ENCODE measurements at places on chromosomes 11 and 22.

GRCh38 chr22:48106715-48107259 lies 1344.3 kb downstream of the TBC1D22A start:
- DNase-seq = no peak

DNA sequence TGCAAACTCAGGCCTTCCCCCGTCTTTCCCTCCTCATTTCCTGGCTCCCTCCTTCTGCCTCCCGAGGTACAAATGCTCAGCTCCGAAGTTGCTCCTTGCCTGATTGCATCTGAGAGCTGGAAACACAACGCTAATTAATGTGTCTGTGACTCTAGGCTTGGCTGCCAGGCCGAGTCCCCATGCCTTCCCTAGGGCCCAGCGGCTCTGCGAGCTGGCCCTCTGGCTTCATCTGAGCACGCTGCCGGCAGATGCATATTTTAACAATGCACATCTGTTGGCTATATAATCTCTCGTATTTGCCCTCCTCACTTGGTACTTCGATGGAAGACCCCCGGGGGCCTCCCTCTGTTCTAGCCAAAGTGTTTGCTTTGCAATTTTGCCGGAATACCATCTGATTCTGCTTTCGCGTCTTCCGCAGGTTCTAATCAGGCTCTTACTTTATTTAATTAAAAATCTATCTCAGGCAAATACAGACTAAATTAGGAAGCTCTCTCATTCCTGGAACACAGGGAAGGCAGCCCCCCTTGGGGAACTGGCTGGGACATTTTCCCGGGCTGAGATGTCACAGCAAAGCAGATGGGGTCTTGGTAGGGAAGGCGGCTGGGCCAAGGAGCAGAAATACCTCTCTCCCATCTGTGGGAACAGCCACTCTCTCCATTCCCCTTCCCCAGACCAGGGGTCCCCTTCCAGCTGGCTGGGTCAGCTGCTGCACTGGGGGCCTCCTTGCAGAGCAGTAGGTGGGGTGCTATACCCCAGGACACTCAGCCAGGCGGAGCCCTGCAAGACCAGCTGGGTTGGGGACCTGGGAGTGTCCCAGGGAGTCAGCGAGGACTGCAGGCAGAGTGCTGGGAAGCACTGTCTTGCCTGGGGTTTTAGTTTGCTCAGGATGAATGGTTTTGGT lies 162.8 kb downstream of the ST3GAL4 start:
- DNase-seq = no peak

DNA sequence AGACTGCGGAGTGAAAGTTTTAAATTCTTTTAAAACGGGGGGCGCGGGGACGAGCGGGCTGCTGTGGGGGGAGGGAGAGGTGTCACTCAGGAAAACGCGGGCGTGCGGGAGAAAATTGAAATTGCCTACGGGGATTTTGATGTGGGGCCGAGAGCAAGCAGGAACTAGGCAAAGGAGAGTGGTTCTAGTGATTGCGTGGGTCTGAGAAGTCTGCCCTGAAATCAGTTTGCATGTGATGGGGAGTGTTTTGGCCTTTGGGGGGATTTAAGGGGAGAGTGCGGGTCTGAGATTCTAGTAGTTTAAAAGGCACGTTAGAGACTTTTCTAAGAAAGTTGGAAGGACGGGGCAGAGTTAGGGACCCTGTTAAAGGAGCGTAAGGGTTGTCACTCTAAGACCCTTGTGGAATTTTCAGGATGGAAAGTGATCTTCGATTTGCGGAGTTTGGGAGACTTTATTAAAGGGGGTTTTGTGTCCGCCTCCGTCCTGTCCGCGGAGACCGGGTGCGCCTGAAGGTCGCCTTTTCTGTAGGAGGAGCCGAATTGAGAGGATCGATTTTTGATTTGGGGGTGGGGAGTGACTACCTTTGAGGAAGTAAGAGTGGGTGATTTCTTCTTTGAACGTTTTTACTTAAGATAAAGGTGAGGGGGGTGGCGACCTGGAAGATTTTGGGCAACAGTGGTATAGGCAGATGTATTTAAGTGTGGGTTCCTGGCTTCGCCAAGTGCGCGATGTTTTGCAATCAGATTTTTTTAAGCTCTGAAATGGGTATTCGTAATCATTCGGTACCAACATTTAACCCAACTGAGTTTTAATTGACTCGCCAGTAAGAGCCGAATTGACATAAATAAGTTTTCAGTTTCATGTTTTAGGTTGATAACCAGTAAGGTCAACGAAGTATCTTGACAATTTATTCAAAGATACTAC lies 1.1 kb downstream of the EED start:
- no peak for DNase-seq

DNA sequence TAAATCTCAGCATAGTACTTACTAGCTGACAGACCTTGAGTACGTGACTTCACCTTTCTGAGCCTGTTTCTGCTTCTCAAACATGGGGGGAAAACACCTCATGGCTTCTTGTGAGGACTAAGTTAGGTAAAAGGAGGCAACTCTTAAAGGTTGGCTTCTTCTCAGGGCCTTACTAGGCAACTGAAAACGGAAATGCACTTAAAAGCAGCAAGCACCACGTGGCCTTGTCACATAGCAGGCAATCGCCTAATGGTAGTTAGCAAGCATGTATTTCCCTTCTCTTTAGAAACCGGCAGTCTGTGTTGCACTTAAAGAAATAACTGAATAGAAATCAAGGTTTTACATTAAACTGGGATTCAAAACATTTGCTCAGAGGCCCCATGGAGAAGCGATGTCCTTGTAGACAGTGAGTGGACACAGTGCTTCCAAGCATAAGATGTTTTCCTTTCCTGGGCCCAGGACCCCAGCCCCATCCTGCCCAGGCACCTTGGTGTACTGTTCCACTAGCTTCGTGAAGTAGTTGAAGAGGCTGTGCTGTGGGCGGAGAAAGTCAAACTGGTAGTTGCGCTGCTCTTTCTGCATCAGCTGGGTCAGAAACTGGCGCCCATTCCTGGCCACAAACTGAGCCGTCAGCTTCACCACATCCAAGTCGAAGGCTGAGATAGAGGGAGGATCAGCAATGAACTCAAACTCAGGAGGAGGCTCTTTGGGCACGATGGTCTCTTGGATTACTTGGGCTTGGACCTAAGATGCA lies 12.1 kb downstream of the SF3A1 start:
- no peak for DNase-seq

DNA sequence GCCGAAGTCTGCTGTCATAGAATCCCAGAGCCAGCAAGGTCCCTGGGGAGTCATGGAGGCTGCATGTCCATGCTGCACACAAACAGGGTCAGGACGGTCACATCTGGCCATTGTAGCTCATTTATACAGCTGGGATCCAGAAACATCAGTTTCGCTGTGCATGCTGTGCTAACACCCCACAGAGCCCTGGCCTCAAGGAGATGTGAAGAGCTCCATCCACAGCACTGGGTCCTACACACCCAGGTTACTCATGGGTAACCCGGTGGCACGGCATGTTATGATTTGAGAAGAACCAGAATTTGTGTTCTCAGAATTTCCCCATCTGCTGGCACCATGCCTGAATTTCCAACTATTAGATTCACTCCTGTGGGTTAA lies 146.3 kb upstream of the ARHGAP20 start:
- peak; percentile 65 for DNase-seq

DNA sequence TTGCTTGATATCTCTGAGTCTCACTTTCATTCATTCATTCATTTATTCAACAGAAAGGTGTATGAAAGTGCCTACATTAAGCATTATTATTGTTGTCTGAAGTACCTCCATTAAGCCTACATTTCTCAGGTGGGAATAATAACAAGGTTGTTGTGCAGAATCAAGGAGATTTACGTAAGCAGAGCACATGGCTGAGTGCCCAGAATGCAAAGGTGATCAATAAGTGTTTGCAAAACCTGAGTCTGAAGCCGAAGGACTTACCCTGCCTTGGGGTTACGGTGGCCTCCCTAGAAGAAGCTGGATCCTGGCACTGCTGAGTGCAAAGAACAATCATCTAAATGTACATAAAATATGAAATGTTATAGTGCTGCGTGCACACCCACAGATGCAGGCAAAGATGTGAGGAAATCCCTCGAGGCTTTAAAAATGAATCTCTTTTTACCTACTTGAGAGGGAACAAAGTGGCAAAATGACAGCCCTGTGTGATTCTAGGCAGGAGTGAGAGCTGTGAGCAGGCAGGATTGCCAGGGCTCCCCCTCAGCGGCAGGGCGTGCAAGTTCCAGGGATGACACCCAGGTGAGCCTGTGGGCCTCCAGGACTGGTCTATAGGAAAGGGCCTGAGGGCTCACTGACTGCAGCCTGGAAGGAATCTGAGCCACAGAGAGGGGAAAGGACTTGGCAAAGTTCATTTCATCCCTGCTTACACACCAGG lies 133.1 kb upstream of the TBCEL start:
- no peak for DNase-seq

- no peak for DNase-seq
Observed at GRCh38 chr11:72984453-72985077, 157.6 kb downstream of the FCHSD2 start.

GRCh38 chr22:37804881-37805809 lies 2.6 kb upstream of the GCAT start:
- peak; percentile 84 for DNase-seq

DNA sequence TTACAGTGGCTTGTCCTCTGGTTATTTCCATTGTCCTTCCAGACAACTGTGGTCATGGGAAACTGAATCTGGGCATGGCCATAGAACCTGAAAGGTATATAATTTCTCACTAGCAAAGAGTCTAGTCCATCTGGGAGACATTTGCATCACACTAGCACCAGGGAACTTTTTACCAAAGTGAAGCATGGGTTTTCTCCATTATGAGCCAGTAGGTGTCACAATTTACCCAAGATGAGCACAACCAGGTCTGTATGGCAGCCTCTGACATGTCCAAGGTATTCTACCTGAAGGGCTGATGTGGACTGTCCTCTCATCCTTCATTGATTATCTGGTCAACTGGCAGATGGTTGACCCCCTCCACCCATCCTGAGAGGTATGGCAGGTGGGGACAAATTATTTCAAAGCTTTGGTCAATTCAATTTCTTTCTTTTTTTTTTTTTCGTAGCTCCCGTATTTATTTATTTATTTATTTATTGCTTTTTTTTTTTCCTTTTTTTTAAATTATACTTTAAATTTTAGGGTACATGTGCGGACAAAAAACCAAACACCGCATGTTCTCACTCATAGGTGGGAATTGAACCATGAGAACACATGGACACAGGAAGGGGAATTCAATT lies 425.9 kb downstream of the TMEM135 start:
- DNase-seq = no peak
